ENCODE measurements at places on chromosomes 5 and 9.

- DNase-seq = no peak
Measured at GRCh38 chr9:87605676-87606075, 108.0 kb downstream of the DAPK1 start.

GRCh38 chr5:149271195-149271715 is 404 bp upstream of the AFAP1L1 start:
- DNase-seq = peak; percentile 30

DNA sequence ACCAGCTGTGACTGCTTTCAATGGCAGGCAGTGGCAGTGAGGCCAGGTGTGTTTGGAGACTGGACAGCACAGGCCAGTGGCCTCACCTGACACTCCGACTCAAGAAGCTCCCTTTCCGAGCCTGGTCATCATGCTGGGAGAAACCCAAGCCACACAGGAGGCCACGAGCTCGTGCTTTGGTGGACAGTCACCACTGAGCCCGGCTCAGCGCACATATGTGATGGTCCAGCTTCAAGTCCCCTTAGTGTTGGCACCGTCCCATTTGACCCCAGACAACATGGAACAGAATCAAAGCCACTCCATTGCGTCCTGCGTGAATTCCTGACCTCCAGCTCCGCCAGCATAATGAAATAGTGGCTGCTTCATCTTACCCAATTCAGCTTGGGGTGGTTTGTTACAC is 64.0 kb upstream of the PPP1R26 start:
- no peak for DNase-seq

DNA sequence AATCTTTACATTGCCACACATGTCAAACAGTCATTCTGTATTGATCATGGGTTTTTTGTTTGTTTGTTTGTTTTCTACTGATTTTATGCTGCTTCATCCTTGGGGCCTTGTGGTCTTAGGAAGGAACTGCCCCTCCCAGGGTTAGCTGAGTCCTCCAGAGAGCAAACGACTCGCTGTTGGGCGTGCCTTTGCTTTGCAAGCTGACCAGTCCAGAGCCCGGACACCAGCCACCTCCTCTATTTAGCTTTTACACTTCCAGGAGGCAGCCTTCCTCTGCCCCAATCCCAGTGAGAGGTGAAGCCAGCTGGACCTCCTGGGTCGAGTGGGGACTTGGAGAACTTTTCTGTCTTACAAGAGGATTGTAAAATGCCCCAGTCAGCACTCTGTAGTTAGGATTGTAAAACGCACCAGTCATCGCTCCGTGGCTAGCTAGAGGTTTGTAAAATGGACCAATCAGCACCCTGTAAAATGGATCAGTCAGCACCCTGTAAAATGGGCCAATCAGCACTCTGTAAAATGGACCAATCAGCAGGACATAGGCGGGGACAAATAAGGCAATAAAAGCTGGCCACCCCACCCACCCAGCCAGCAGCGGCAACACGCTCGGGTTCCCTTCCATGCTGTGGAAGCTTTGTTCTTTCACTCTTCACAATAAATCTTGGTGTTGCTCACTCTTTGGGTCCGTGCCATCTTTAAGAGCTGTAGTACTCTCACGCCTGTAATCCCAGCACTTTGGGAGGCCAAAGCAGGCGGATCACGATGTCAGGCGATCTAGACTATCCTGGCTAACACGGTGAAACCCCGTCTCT is 154.4 kb downstream of the ERCC6L2 start:
- DNase-seq = no peak

DNA sequence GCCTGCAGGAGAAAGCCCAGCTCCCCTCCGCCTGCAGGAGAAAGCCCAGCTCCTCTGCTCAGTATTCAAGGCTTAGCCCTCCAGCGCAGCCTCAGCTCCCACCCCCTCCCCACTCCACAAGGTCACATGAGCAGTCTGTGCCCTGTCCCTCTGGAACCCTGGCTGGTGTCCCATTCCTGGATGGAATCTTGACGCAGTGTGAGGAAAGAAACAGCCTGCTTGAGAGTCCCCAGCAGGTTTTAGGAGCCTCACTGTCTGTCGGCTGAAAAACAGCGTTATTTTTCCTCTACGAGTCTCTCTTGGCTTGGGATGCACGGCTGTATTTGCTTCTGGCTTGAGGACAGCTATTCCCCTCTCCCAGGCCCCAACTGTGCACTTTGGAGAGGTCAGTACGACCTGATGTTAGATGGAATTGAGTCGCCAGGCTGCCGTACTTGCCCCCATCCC is 210.1 kb upstream of the TRIM32 start:
- no peak for DNase-seq

DNA sequence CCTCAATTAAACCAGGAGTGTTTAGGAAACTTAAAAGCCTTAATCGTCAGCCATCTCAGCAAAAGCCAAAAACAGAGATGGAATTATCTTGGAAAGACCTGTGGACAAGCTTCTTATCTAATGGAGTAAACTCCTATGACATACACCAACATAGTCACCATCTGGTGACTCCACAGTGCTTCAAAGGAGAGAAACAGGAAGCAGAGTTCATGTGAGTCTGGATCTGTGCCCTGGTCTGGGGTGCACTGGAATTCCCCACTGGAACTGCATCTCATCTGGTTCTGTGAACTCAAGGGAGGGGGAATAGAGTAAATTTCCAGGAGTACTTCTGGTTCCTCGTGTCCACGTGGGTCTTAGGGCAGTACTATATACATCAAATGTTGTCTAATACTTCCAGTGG is 36.3 kb upstream of the KCNN2 start:
- DNase-seq = no peak

GRCh38 chr9:133161547-133161950 is 2.2 kb downstream of the GBGT1 start:
- no peak for DNase-seq

DNA sequence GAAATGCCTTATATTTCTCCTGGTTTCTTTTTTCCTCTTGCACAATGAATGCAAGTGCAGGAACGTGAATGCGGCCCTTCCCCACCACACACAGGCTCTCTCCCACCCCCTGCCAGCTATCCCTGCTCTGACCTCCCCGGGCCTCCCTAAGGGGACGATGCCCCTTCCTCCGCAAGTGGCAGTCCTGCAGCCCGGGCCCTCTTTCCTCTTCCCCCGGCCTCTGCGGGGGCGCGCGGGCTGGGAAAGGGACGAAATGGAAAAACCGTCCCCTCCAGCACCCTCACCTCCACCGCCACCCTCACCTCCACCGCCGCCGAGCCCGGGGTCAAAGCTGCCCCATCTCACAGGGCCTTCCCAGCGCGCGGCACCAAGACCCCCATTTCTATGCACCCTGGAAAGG is 44.7 kb downstream of the GAS1 start:
- no peak for DNase-seq

GRCh38 chr9:129988607-129989361 is 54.2 kb downstream of the FNBP1 start:
- peak; percentile 30 for DNase-seq

GRCh38 chr5:61697809-61698558 is 365.9 kb downstream of the ZSWIM6 start:
- DNase-seq = no peak

DNA sequence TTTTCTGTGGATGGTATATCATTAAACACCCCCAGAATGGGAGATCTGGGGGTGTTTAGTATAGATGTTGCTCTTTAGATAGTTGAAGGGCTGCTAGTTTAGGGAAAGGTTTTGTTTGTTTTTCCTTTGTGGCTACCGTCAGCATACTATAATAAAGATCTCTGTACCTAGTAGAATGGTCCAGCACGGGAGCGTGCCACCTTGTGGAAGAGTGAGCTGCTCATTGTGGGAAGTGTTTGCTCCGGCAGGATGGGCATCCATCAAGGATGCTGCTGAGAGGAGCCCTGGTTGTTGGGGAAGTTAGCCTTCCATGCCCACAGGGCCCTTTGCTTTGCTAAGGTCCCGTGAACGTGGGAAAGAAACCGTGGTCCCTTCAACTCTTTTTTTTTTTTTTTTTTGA is 113.1 kb downstream of the LIFR start:
- no peak for DNase-seq

DNA sequence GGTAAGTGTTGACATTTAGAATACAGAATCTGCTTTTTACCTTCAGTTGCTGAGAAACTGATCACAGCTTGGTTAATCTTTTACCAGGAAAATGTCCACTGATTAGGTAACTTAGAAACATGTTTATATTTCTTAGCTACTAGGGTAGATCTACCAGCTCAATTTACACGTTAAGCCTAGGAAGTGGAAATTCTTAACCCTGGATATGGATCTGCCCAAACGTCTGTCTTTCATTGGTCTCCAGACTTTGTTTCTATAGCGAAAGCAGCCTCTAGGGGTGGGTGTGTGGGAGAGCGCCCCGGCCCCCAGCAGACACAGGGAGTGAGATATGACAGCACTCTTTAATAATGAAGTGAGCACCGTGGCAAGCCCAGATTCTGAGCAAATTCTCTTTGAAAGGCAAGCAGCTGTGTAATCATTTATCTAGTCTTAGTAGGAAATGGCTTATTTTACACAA is 141.6 kb upstream of the ZNF608 start:
- DNase-seq = no peak

- DNase-seq = peak; percentile 36
Measured at GRCh38 chr5:67205981-67206380, 9.4 kb upstream of the CD180 start.

DNA sequence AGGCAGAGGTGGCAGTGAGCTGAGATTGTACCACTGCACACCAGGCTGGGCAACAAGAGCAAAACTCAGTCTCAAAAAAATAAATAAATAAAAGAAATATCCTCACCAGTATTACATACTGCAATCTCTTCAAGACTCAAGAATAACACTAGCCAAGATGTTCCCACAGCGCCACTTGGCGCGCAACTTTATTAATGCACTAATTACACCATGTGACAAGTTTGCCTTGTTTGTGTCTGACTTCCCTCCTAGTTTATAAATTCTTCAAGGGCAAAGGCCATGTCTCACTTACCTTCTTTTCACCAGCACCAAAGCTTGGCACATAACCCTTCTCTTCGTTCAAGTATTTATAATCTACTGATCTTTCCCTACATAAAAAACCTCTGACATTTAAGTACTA is 4.8 kb downstream of the SKP1 start:
- no peak for DNase-seq

- no peak for DNase-seq
Measured at GRCh38 chr5:144162686-144163085, 7.8 kb downstream of the YIPF5 start.

GRCh38 chr5:78604689-78605285 is 43.8 kb downstream of the LHFPL2 start:
- DNase-seq = no peak

- DNase-seq = no peak
Measured at GRCh38 chr5:178366998-178367735, 134.6 kb upstream of the PHYKPL start.

DNA sequence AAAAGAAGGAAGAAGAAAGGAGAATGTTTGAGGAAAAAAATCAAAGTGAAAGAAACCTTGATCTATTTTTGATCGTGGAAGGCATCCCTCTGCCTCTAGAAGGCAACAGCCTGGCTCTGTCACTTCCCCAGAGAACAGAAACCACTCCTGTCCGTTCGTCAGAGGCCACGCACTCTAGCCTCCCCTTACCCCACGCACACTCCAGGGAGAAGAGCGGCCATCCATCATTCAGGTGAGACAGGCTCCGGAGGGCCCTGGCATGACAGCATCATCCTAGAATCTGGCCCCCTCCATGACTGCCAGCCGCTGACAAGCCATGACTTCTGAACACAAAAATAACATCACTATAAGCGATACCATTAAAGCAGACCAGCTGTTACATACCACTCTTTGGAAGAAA is 135.8 kb downstream of the ROR2 start:
- no peak for DNase-seq

DNA sequence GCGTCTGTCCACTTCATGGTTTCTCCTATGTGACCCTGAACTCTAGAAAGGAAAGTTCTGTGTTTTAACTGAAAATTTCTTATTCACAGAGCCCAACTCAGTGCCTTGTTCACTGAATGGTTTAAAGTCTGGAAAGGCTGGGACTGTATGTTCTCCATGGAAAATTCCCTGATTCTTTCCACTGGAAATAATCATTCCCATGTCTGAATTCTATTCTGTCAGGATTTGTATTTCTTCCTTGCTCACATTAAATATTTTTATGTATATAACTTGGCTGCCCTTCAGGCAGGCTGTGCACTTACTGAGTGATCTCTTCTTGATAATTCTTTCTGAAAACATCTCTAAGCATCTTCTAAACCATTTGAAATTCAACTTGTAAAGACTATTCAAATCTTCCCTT is 1126.9 kb upstream of the DMAC1 start:
- no peak for DNase-seq

DNA sequence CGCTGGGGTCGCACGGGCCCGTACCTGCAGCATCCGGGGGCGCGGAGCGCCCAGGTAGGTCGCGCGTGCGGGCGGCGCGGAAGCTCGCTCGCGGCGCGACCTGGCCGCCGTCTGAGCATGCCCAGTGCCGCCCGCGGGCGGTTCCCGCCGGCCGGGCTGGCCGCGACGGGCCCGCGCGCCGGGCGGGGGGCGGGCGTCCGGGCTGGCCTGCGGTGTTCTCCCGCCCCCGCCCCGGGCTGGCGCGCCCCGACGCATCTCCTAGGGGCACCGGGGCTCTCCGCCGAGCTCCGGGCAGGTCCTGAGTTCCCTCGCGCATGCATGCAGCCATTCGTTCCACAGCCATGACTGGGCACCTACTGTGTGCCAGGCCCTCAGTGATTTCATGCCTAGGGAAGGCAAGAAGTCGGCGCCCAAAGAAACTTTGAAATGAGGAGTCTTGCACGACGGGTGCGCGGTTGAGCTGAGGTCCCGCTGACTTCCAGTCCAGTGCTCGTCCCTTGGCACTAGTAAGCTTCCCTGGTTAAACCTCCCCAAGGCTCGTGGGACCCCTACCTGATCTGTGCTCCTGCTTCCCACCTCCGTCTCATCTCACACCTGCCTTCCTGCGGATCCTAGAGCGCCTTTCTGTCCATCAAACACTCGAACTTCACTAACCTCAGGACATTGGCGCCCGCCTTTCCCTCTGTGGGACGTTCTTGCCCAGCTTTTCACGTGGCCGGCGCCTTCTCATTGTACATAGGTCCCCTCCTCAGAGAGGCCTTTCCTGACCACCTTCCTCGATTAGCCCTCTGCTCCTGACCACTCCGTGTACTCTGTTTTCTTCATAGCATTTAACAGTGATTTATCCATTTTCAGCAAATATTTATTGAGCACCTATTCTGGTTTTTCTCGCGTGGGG is at the start of gene PTPN3:
TSS of gene PTPN3 (minus strand) at position 113 of the 898 bp plus-strand sequence. CDS start 34,873 bp downstream, outside the sequence.
- no peak for DNase-seq

DNA sequence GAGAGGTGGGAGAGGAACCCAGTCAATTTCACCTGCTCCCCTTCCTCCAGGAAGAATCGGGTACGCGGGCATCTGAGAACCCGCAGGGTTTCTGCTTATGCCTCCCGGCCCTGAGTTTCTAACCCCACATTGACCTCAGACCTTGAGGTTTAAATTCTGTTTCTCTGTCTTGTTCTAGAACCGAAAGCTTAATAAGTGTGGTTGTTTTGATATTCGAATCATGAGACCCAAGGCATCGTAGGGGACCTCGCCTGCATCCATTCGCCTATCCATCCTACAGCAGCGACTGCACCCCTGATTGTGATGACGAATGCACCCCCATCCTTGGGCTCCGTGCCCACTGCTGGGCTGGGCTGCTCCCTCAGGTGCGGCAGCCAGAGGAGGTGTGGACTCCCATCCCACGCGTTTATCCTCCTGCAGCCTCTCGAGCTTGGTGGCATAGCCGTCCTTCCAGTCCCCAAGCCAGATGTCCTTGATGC is 80.8 kb upstream of the IER5L start:
- no peak for DNase-seq

Data from activated T-cell treated with anti-CD3 and anti-CD28 coated beads, Interleukin-2, amount 50 U/mL, for 48 hours (primary cell).